Fibroblast of mammary gland (primary cell): ENCODE measurements at places on chromosomes 12 and 14.

DNA sequence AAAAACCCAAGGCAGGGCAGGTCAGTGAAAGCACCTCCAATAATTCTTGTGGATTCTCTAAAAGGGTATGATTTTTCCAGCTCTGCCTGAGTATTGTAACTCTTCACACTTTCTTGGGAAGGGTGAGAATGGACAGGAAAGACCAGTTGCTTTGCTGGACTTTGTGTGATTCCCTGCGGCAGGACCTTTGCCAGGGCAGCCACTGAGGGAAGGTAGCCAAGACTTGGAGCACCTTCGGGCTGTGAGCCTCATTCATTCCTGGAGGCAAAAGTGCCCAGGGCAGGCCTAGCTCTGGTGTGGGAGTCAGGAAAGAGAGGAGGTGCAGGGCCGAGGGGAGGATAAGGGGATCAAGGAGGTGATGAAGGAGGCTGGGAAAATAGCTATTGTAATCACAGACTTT lies 80.2 kb downstream of the VCPKMT start:
- no peak for DNase-seq

DNA sequence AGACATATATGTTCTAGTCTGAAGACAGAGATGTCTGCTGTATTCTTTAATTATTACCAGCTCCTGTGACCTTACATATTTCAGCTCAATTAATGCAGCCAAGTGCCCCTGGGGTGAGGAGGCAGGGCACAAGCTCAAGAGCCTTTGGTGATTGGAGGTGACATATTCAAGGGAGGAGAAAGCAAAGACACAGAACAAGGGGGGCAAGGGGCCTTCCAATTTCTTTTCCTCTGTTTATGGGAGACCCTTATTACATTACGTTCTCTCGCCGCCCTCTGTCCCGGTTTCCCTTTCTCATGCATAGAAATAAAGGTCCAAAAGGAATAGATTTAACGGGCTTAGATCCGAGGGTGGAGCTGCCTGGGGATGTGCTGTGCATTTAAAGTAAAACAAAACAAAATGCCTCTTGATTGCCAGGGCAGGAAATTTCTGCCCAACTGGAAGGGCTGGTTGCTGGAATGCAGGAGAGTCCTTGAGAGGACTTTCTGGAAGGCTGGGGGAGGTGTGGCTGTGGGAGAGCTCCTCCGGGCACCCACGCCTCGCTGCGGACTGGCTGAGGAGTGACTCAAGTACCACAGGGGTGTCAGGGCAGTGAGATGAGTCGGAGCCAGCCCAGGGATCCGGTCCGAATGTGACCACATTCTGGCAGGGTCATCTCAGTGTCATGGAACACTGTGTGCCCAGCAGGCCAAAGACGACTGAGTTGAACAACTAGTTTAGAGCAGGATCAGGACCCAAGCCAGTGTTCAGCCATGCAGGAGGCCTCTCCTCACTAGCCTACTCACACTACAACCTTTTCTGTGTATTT lies 32.1 kb upstream of the GSG1 start:
- peak; percentile 98 for DNase-seq

DNA sequence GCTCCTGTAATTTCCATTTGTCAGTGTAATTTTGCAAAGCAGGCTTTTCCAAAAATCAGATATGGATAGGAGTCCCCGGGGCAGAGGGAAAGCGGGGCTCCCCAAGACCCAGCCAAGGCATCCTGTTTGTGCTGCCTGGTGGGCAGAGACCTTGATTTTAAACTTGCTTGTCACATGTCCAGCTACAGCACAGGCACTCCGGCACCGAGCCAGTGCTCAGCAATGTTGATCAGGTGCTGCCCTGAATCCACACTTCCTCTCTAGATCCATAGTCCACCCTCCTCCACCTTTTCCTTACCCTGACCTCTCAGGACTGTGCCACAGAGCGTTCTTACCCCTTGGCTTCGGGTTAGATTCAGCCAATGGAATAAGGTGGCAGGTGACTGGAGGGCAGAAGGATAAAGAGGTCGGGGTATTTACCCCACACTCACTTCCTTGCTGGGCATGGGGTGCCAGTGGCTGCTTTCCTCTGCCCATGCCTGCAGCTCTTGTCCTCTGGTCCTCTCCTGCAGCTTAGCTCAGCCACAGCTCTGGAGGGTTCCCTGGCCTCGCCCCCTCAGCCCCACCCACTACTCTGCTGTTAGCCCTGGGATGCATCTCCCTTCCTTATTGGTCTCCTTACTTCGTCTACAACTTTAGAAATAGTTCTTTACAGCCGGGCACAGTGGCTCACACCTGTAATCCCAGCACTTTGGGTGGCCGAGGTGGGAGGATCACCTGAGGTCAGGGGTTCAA lies 80.1 kb downstream of the IRF2BPL start:
- DNase-seq: no peak

GRCh38 chr14:28264306-28264705 lies 502.3 kb upstream of the FOXG1 start:
- no peak for DNase-seq

DNA sequence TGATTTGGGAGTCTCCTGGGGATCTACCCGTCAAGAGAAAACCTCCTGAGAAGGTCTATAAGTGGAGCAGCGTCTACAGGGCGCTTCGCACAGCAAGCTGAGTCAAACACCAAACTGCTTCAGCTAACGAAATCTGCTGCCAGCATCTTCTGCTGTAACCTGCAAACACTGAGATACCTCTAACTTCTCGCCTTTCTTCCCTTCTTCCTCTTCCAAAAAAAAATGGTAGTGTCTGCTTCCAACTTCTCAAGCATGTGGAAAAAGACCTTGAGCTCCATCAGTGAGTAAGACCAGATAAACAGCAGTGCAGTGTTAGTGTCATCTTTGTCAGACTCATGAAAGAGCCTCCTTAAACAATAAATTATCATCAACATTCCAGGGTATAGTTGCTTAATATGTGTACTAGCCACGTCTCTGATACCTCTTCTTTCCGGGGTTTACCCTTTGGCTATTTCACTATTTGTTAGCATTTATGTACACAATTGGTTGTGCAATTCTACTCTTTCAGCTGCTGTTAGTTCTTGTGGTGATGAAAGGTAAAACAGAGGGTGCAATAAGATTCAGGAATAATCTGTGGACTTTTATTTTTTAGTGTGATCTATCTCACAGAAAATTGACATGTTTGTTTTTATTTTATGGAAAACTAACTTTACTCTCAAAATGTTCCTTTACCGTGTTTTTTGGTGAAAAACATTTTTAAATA lies 81.6 kb downstream of the LLPH start:
- DNase-seq: peak; percentile 75

DNA sequence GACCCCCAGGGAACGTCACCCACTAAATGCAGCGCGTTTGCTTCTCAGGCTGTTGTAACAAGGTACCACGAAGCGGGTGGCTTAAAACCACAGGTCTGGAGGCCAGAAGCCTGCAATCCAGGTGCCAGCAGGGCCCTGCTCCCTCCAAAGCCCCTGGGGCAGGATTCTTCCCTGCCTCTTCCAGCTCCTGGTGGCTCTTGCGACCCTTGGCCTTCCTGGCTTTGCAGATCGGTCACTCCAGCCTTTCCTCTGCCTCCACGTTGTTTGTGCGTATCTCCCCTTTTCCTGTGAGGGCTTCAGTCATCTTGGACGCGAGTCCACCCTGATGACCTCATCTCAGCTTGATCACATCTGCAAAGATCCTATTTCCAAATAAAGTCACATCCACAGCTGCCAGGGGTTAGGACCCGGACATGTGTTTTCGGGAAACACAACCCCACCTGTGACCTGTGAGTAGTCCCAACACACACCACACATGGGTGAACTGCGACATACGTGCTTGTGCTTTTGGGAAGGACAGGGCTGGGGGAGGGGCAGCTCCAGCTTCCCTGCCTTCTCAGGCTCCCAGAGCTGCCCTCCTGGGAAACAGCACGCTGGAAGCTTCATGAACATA lies 114.5 kb upstream of the NCOR2 start:
- DNase-seq: peak; percentile 97
